ENCODE measurements at places on chromosomes 5 and 9.

DNA sequence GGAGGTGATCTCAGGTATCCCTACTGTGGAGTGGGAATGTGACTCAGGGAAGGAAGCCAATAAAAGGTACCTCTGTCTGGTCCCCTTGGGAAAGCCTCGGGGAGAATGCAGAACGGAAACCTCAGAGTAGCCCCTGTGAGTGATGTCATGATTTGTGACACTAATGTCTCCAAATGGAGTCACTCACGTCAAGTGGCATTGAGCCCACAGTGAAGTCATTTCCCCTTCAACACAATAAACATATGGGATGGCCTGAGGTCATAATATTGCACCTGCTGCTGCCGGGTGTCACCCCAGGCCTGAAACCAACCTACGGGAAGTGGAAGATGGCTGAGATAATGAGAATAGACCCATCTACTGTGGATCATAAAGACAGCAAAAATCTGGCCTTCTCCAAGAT, 75.9 kb upstream of the GOLM1 start:
- no peak for DNase-seq

GRCh38 chr9:34652602-34653000, 616 bp downstream of the IL11RA start:
- no peak for DNase-seq

- DNase-seq, result no peak
These were observed 6.9 kb downstream of the TNFSF15 start for GRCh38 chr9:114798780-114799427.

DNA sequence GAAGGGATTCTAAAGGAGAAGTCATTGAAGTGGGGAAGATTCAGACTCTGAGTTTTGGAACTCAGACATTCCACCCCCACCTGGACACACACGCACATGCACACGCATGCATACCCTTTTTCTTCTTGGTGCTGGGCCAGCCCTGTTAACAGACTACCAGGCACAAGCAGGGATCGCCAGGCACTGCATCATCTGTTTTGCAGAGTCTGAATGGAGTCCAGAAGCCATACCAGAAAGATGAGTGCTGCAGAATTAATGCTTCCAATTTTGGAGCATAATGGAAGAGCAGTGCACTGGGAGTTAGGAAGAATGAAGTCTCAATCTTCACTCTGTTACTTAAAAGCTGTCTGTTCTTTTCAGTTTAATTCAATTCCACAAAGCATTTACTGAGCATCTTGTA, 95.5 kb downstream of the PDE8B start:
- no peak for DNase-seq

GRCh38 chr9:84481636-84482218, 141.2 kb upstream of the SLC28A3 start:
- no peak for DNase-seq

DNA sequence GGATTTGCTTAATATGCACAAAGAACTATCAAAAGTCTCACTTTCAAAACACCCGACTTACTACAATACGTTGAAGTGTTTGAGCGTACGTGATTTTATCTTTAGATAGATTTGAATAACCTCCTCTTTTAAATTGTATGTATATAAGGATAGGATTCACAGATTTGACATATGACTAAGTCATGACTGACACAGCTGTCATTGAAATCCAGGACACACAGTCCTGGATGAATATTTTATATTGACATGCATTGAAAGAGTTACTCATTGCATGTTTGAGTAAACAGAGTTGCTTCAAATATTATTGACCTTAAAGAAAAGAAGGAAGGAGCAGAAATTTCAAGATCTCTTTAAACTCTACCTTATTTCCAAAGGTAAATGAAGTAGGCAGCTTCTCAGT, 3.3 kb downstream of the MUSK start:
- DNase-seq, result no peak

DNA sequence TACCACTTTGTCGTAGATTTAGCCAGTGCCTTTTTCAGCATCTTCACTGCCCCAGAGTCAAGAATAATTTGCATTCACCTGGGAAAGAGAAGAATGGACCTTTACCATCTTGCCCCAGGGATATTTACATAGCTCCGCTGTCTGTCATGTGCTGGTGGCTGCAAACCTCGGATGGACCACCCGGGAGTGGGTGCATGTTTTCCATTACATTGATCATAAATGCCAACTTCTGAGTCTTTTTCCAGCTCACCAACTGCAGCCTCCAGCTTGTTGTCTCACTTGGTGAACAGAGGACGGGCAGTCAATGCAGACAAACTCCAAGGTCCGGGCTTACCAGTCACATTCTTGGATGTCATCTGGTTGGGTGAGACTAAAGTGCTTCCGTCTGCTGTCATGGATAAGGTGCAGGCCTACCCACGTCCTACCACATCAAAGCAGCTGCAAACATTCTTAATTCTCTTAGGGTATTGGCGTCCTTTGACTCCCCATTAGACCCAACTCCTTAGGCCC, 155.8 kb upstream of the APC start:
- DNase-seq, result no peak

- DNase-seq, result no peak
These were observed 184.4 kb upstream of the IER5L start for GRCh38 chr9:129362287-129363000.

DNA sequence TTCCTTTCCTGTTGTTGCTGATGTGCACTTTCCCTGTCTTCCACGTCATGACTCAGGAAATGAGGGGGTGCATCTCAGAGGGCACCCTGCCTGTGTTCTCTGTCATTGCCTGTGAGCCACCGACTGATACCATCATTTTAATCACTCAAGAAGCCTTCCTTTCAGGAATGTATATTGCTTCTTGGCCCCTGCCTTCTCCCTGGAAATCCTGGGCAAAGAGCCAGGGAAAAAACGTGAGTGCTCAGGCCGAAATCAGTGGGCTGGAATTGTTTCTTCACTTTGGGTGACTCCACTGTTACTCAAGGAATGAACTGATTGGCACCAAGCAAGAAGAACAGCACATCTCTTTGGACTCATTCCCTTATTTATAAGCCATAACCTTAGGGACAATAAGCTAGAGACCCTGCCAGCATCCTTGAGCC, 126.1 kb downstream of the SNX18 start:
- no peak for DNase-seq

- DNase-seq, result no peak
These were observed 91.6 kb downstream of the ZSWIM6 start for GRCh38 chr5:61423487-61424145.

DNA sequence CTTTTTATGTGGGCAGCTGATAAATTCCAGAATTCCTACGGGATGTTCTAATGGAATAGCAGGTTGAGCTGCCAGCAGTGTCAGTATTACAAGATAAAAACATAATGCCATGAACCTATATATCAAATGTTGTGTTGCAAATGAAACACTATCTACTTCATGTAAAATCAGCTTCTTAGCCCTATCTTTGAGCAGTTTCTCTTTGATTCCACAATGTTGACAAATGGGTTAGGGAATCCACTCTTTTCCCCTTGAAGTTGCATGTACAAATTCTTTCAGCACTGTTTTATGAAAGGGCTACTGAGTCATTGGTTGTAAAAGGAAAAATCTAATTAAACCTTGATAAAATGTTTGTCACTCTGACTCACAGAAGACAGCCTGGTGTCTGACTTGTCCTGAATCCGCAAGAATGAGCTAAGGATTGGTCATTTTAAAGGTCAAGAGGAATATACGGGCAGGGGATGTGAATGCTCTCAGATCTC, 950.6 kb upstream of the NUDT12 start:
- DNase-seq, result no peak

DNA sequence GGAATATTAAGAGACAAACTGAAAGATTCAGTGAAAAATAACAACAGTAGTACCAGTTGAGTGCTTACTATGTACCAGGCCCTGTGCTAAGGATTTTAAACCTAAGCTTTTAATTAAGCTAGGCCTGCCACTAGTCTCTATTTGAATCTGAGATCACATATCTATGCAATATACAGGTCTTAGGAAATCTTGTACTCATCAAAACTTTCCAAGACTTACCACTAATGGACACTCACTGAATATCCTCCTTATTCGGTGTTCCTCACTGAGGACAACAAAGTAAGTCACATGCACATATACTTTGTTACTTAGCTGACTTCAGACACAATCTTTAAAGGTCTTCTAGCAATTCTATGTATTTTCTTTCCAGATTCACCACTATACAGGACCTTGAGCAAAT, 32.6 kb downstream of the DIAPH1 start:
- no peak for DNase-seq

DNA sequence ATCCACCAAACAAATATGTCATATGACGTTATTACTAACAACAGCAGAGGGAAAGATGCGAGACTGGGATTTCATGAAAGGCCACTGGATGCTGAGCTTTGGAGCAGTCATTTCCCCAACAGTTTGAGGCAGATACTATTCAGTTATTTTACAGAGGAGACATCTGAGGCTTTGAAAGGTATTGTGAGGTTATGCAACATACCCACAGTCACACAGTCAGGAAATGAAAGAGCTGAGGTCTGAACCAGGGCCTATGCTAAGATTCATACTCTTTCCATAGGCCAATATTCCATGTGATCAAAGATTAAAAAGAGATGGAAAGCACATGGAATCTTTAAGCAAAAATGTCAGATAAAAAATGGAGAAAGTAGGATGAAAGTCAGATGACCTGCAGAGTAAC, 63.0 kb downstream of the LPAR1 start:
- DNase-seq, result no peak

DNA sequence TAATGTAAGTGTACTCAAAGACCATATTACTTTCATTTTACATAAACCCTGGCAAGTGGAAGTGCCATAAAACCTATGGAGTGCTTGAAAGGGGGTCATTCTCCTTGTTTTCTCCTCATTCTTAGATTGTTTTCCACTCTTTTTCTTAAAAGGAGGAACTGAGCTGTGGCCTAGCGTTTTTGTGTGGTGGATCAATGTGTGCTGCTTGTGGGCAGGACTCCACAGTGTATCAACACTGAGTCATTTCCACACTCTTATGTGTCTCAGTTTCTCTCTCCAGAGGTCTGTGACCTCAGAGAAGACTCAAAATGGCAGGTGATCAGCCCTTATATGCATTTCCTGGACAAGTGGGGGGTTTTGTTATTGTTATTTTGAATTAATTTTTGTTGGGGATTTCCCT, 516.1 kb upstream of the CDH10 start:
- no peak for DNase-seq

- no peak for DNase-seq
These were observed 21.3 kb downstream of the TLR4 start for GRCh38 chr9:117725426-117725887.

DNA sequence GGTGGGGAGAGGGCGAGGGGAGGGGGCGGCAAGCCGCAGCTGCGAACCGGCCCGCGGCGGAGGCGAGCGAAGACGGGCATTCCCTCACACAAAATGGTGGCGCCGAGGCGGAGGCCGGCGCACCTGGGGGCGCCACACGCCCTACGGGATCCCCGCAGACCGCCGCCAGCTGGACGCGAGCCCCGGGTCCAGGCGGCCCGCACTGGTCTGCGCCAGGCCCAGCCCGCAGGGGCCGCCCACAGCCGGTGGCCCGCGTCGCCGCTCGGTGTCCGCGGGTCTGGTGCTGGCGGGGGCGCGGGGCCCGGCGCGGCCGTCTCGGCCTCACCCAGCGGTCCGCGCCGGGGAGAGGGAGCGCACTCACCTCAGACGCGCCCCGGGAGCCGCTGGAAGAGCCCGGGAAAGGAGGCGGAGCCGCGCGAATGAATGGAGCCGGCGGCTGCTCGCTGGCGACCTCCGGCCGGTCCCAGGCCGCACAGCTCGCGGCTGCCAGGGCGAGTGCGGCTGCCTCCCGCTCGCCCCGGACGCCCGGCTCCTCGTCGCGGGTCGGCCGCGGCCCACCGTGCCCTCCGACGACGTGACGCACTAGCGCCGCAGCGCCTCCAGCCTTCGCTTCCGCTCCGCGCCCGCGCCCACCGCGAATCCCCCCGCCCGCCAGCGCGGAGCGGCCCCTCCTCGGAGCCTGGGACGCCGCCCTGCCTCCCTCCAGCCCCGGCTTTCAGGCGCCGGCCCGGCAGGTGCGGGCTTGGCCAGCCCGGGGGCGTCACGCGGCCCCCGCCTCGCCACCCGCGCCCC, at the start of gene FAM169A:
Gene FAM169A (minus strand): TSS at position 584 of the 792 bp plus-strand sequence. CDS start 24,711 bp downstream, outside the sequence.
- peak; percentile 19 for DNase-seq

DNA sequence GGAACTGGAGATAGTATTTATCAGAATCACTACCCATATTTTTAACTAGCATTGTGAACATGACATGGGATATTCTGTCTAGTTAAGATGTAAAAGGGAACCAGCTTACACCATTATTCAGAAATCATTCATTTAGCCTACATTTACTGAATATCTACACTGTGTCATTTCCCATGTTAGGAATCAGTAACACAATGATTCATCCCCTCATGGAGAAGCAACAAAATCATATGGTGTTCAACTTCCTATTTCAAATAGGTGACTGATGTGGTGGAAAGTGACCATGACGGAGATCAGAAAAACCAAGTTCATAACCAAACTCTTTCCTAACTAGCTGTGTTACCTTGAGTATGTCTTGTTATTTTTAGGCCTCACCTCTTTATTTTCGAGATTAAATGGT, 550.0 kb upstream of the TUSC1 start:
- no peak for DNase-seq

- DNase-seq, result no peak
These were observed 47.0 kb downstream of the GPR107 start for GRCh38 chr9:130100681-130101080.

Measured in right renal cortex interstitium (tissue), 3 donors.